Hippocampal formation (tissue), 2 donors: ENCODE measurements at places on chromosomes 7 and 10.

DNA sequence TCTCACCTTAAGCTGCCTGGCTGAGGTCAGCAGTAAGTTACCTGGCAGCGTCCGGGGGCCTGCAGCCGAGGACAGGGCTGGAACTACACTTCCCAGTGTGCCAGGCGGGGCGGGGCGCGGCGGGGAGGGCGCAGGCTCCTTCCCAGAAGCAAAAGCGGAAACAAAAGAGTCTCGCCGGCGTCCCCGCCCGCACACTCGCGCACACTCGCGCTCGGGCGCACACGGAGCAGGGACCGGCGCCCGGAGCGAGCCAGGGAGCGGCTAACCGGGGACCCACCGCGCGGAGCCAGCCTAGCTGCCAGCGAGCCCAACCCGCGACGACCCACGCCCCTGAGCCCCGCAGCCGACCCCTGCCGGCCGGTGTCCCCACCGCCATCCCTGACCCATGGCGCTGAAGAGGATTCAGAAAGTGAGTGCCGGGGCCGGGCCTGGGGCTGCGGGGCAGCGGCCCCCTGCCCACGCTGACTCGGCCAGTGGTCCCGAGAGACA is at the start of gene UBE2D1:
Gene UBE2D1, plus strand, starts transcription at position 190 of the 489 bp plus-strand sequence. Its CDS starts 196 bp downstream, at position 386.
- DNase-seq = peak; percentile 81

DNA sequence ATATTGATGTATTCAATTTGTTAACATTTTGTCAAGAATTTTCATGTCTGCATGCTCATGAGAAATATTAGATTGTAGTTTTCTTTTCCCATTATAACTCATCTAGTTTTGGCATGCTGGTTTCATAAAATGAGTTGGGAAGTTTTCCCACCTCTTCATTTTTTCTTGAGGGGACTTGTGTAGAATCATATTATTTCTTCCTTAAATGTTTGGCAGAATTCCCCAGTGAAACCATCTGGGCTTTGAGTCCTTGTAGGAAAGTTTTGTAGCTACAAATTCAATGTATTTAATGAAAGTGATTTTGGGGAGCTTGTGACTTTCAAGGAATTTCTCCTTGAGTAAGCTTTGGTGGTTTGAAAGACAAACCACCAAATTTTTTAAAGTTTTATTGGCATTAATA is 173.2 kb downstream of the PHTF2 start:
- DNase-seq = peak; percentile 2

- no peak for DNase-seq
Observed at GRCh38 chr7:113431406-113431805, 313.1 kb upstream of the SMIM30 start.

GRCh38 chr10:116961406-116962251 is 43.4 kb downstream of the SHTN1 start:
- peak; percentile 67 for DNase-seq

DNA sequence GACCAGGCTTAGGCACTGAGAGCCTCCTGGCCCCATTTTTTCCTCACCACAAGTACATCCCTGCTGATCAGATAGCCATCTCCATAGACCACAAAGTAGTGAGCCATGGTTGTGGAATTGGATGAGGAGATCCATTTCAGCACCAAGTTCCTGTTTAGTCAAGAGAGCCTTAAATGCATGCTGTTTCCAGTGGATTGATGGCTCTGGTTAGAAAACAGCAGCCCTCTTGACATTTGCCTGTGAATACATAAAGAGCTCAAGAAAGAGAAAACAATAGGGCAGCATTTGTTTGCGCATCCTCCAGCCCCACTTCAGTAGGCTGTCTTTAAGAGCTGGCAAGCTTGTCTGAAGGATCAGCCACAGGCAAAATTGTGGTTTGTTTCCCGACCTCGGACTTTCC is 251.2 kb downstream of the POU6F2 start:
- DNase-seq = no peak
